ENCODE measurements at places on chromosomes 3 and 15.
A peak's percentile ranks its signal among the peaks of the same experiment; 100 is the strongest.

GRCh38 chr3:133750259-133750656 is 4.1 kb downstream of the TF start:
- DNase-seq = no peak

DNA sequence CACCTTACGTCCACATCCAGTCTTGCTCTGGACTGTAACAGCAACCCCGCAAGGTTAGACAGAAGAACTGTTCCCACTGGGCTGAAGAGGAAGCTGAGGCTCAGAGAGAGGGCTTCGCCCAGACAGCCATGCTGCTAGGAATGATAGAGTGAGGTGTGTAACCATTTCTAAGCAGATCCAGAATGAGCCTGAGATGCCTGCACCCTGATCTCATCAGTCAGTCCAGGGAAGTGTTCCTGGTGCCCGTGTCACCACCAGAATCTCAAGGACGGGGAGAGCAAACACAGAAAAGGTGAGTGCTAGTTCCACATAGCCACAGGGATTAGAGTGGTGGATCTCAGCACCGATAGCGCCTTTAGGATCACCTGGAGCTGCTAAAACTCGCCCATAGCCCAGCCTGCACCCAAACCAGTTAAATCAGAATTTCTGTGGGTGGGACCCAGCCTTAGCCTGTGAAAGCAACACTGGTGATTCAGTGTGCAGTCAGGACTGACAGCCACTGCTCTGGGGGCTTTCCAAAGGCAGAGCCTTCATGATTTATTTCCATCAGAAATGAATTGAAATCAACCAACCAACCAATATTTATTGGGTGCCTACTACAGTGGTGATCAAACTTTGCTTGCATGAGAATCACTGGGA is 12.3 kb downstream of the ISLR start:
- DNase-seq = no peak

- no peak for DNase-seq
These were observed 46.2 kb downstream of the KBTBD8 start for GRCh38 chr3:67044295-67044694.

- peak; percentile 43 for DNase-seq
These were observed 22.3 kb upstream of the CFAP161 start for GRCh38 chr15:81111510-81112470.

- no peak for DNase-seq
These were observed 121.8 kb downstream of the CTNNB1 start for GRCh38 chr3:41320953-41321641.

GRCh38 chr3:151379083-151379734 is 5.3 kb downstream of the P2RY12 start:
- DNase-seq = no peak

GRCh38 chr3:154132777-154133375 is 11.7 kb downstream of the ARHGEF26 start:
- no peak for DNase-seq

DNA sequence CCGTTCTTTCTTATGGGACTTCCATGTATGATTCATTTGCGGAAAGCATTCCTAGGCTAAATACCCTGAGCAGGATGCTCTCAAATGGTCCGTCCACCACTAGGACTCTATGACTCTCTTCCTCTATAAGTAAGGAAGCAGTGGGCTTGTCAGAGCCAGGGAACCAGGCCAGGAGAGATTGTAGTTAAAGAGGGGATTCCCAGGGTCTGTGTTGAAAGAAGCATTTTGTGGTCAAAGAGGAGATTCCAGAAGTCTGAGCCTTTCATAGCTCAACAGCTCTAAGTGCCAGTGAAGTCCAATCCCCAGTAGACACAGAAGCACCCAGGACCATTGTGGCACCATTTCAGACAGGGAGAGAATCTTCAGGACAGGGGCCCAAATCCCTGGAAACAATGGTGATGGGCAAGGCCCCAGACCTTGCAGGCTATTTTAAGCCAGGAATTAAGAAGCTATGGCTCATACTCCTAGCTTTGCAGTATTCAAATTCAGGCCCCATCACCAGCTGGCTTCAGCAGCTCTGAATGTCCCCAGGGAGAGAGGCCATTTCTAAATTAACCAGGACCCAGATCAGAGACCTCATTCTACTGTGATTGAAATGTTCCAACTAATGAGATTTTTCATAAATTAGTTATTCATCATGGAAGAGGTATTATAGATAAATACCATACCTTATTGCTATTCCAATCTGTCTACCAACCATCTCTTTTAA is 81.7 kb downstream of the CD47 start:
- no peak for DNase-seq

DNA sequence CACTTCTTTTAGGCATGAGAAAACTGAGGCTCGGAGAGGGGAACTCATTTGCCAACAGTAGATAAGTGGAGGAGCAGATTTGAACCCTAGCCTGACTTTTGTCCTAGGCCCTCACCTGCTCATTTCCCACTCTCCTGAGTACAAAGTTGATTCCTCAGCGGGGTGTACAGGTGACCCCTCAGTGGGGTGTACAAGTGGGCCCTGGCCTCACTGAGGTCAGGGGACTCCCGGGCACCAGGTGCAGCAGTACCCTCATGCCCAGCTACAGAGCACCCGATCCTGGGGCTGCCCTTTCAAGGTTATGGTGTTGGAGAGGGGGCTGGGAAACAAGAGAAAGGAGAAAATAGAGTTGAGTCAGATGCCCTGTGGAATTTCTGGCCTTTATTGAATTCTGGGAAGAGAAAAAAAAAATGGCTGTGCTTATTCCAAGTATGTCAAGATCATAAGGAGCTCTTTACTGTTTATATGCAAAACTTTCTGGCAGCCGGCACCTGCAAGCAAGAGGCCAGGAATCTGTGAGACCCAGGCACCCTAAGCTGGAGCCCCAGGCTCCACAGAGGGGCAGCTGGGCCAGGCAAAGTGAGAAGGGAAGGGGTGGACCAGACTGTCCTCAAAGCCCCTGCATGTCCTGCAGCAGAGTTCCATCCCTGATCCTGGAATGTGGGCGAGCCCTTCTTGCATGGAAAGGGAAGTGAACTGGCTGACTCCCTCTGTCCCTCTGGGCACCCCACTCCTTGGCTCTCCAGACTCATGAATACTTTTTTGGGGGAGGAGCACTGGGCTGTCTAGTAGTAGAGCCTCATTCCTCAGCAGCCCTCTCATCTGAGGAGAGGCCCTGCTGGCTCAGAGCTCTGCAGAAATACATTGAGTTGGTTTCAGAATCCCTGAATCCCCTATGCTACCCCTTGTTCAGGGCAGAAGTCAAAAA is 43.1 kb downstream of the AMOTL2 start:
- no peak for DNase-seq

GRCh38 chr3:60281970-60282369 is 969.3 kb downstream of the FHIT start:
- DNase-seq = no peak

DNA sequence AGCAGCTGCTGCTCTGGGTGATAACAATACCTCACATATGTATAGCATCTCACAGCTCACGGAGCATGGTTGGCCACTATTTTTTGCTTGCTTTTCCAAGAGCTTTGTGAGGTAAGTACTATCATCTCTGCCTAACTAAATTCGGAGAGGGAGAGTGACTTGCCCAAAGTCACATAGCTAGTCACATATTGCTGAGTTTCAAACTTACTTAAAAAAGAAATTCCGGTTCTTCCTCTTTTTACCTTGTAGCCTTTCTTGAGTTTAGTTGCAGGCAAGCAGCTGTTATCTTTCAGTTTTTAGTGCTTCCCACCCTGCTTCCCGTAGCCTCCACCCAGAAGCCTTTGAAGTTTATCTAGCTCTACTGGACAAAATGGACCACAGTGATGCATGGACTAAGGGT is 309.2 kb downstream of the PDCD6IP start:
- DNase-seq = peak; percentile 20

Measured in GM06990 (cell line).